ENCODE measurements at places on chromosomes 16 and 17. TPM values are rescaled to one million over a fixed set of nuclear protein-coding genes. Genes with fewer than 3 reads are reported as not detected.
A peak's percentile ranks its signal among the peaks of the same experiment; 100 is the strongest.

The TBC1D3E gene
- not detected for total RNA-seq

DNA sequence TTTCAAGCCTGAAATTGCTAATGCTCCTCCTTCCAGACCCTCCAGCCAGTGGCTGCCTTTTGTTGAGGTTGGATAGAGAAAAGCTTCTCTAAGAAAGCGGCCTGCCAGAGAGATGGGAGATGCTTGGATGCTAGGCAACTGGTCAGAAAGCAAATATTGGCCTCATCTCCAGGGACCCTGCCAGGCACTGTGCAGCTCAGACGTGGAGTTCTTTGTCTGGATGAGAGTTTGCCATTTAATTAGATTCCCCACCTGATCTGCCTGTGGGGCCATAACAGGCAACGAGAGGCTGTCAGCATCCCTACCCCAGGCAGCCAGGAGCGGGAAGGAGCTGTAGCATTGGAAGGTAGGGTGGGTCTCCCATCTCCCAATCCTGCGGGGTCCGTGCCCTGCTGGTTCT is 52.7 kb downstream of the ASIC2 start:
- DNase-seq = no peak
- no peaks in the 10 kb centered on the region for H3K27me3 ChIP-seq
- H3K4me1 ChIP-seq = no peaks in the 10 kb centered on the region
- no peak overlapping the region for H3K27ac ChIP-seq
- H3K4me3 ChIP-seq = no peak overlapping the region

The TNK1 gene
- 9.8 TPM for total RNA-seq

GRCh38 chr17:2949469-2950044 is 113.8 kb downstream of the OR1D5 start:
- no peaks in the 10 kb centered on the region for H3K36me3 ChIP-seq
- H3K27me3 ChIP-seq = no peaks in the 10 kb centered on the region
- H3K4me1 ChIP-seq = no peaks in the 10 kb centered on the region
- no peak for DNase-seq
- H3K27ac ChIP-seq = no peak overlapping the region

GRCh38 chr16:48612611-48613010 is 2.6 kb upstream of the N4BP1 start:
- no peaks in the 10 kb centered on the region for H3K27me3 ChIP-seq
- DNase-seq = no peak
- H3K4me3 ChIP-seq = no peak overlapping the region
- peak overlapping the region; percentile 68 for H3K27ac ChIP-seq
- H3K4me1 ChIP-seq = peaks cover 15% of the 10 kb centered on the region

GRCh38 chr17:27554152-27554551 is 76.8 kb upstream of the LGALS9 start:
- H3K36me3 ChIP-seq = peaks cover 14% of the 10 kb centered on the region
- no peak overlapping the region for H3K4me3 ChIP-seq
- peaks cover 44% of the 10 kb centered on the region for H3K4me1 ChIP-seq

DNA sequence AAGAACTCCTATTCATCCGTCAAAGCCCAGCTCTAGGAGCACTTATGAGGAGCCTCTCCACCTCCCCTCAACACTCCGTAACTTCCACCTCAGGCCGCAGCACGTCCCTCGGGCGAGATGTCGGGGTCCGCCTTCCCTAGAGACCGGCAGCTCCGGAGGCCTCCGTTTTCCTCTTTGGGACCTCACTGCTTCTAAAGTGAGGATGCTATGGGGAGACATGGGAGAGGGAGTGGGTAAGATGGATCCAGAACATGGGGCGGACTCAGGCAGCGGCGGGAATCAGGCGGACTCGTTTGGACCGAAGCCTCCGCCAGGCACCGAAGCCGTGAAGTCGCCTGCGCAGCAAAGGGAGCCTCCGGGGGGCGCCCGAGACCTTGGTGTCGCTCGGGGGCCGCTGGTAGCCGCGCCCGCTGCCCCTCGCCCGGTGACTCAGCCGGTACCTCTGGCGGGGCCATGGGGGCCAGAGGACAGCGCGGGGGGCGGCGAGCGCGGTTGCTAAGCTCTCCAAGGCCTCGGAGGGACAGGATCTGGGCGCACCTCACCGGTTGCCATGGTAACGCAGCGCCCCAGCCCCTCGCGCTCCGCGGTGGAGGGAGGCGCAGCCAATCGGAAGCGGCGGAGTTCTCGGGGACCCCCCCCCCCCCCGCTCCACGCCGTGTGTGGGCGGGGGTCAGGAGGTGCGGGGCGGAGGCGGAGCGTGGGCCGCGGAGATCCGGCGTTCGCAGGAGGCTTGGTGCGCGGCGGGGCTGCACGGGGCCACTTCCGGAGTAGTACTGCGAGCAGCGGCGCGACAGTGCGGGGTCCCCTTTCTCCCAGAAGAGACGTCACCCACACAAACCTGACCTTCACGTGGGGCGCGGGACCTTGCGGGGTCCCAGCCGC is 1.3 kb upstream of the HIC1 start:
- H3K27ac ChIP-seq = peak overlapping the region; percentile 92
- H3K27me3 ChIP-seq = peaks cover 18% of the 10 kb centered on the region
- H3K4me3 ChIP-seq = peak overlapping the region; percentile 31

The CD300E gene
- 0.59 TPM for total RNA-seq

- H3K4me1 ChIP-seq = no peaks in the 10 kb centered on the region
- peak; percentile 1 for DNase-seq
- H3K27me3 ChIP-seq = no peaks in the 10 kb centered on the region
- H3K27ac ChIP-seq = no peak overlapping the region
- no peaks in the 10 kb centered on the region for H3K36me3 ChIP-seq
Observed at GRCh38 chr17:43312011-43312410, 78.2 kb upstream of the RNU2-1 start.

The USP43 gene
- 0.30 TPM for total RNA-seq

The VWA3A gene
- total RNA-seq = not detected

DNA sequence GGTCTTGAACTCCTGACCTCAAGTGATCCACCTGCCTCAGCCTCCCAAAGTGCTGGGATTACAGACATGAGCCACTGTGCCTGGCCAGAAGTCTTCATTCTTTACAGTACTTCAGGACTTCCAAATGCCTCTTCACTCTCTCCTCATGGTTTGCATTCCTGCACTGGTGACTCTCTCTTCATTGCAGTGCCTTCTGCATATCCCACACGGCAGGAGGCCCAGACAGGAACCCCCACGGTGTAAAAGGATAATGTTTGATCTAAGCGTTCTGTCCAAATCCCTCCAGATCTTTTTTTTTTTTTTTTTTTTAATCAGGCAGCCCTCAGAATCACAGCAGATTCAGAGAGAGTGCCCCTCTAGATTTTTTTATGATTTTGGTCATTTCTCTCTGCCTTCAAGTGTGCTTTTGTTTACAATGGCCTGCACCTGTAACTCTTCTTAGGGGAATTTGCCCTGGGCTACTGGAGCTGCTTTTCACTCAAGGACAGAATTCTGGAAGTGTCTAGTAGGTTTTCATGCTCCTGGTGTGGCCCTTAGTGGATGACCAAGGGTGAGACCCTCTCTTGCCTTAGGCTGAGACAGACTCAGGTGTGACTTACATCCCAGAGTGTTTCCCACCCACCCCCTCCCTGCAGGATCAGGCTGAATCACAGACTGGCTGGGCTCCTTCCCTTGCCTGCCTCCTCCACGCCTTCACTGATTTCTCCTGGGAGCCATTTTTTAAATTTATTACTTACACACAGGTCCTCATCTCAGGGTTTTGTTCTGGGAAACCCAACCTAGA is 19.8 kb upstream of the NF1 start:
- no peaks in the 10 kb centered on the region for H3K4me1 ChIP-seq
- DNase-seq = no peak
- no peaks in the 10 kb centered on the region for H3K36me3 ChIP-seq
- H3K4me3 ChIP-seq = no peak overlapping the region

The ABCA3 gene
- 16.7 TPM for total RNA-seq

The RAI1 gene
- 41.2 TPM for total RNA-seq

DNA sequence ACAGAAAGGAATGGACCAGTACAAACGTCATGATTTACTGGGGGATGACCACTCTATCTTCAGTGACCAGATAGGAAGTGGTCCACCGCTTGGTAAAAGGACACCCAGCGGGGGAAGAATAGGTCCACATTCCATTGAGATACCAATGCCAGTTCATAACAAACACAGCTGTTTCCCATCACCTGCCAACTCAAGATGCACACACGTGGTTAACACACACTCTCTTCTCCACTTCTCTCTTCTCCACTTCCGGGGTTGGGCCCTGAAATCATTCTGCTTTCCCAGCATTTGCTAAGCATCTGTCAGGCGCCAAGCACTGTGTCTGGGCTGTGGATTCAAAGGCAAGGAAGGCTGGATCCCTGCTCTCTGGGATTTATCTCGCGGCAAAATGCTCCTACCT is 175.5 kb downstream of the SLC39A11 start:
- peaks cover 16% of the 10 kb centered on the region for H3K36me3 ChIP-seq
- no peak for DNase-seq
- H3K4me3 ChIP-seq = no peak overlapping the region

The CCL7 gene
- total RNA-seq = not detected

The ZG16B gene
- total RNA-seq = not detected

DNA sequence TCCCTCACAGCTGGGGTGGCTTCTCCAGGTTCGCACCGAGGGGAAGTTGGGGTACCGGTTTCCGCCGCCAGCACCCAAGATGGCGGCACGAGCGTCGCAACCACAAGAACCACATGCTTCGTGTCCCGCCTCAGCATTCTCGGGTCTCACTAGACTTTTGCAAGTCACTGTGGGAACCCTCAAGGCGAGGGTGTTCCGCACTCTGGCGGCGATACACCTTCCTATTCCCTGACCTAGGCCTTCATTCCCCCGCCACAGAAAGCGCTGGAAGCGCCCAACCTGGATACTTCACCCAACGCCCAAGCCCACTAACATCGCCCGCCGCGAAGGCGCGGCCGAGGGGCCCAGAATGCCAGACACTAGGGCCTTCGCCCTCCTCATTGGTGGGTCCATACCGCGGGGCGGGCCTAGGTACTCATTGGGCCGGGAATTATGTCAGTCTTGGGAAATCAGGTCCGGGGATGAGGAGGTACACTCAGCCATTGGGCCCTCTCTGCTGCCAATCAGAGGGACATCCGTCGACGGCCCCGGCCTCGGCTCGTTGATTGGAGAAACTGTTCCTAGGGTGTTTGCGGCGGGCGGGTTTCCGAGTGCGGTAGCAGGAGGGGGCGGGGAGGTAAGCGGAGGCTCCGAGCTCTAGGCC is at the start of gene NFE2L1:
NFE2L1 (plus strand) TSS at position 619 of the 643 bp plus-strand sequence. CDS start 2,760 bp downstream, outside the sequence.
- H3K4me3 ChIP-seq = peak within 1 kb of the TSS; percentile 71
- peaks cover 37% of the 10 kb centered on the region for H3K4me1 ChIP-seq
- peaks cover 12% of the 10 kb centered on the region for H3K36me3 ChIP-seq
- peak within 1 kb of the TSS; percentile 97 for H3K27ac ChIP-seq
- peak; percentile 99 for DNase-seq

DNA sequence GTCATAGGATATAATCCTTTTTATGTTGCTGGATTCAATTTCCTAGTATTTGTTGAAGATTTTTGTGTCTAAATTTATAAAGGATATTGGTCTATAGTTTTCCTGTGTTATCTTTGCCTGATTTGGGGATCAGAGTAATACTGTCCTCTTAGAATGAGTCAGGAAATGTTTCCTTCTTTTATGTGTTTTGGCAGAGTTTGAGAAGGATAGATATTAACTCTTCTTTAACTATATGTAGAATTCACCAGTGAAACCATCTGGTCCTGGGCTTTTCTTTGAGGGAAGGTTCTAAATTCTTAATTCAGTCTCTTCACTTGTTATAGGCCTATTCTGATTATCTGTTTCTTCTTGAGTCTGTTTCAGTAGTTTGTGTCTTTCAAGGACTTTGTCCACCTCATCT is 66.3 kb upstream of the NACA2 start:
- H3K27me3 ChIP-seq = no peaks in the 10 kb centered on the region
- no peak for DNase-seq
- no peak overlapping the region for H3K4me3 ChIP-seq
- H3K27ac ChIP-seq = no peak overlapping the region
- H3K36me3 ChIP-seq = no peaks in the 10 kb centered on the region
- no peaks in the 10 kb centered on the region for H3K4me1 ChIP-seq
